ENCODE measurements at places on chromosomes 5 and 9. TPM values are rescaled to one million over a fixed set of nuclear protein-coding genes. Genes with fewer than 3 reads are reported as not detected.

Gene MYO10
- 78.7 TPM for total RNA-seq

Gene IRX4
- 0.29 TPM for total RNA-seq

Gene DOCK8
- total RNA-seq = 0.32 TPM

Gene PCDHGA2
- 0.65 TPM for total RNA-seq

Gene PTTG1
- 197 TPM for total RNA-seq

Gene CCDC152
- total RNA-seq = not detected

Gene CDH9
- not detected for total RNA-seq
